Right atrium auricular region (tissue), 2 donors: ENCODE measurements at places on chromosomes 1 and 21. TPM values are rescaled to one million over a fixed set of nuclear protein-coding genes. Genes with fewer than 3 reads are reported as not detected.

DNA sequence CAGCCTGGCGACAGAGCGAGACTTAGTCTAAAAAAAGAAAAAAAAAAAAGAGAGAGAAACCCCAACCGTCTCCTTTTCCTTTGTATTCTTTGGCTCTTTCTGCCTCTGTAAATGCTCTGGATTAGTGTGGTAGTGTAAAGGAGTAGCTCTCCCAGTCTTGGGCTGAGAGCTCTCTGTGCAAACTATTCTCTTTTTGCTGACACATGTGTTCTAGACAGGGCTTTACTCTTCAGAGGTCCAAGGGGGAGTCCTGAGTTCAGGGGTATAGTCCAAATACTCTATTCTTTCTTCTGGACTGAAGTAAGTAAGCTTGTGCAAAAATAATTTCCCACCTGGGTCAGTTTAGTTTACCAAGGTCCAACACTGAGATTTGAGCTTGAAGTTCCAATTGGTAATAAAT lies 183.8 kb upstream of the KCNK2 start:
- DNase-seq, result no peak

DNA sequence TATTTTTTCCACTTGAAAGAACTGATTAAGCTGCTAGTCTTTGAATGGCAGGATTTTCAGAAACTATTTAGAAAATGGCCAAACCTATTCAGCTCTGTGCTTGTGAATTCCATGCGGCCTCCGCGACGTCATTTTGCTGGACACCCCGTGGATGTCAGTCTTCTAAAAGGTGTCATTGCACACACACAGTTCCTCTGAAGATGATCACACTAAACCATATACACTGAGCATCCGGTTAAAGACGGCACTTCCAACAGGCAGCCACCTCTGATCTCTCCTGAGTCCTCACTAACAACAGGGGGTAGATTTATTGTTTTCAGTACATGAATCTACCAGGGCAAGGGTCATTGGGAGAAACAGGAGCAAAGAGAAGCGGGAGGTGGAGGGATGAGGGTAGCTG lies 9.1 kb downstream of the CFAP74 start:
- no peak for DNase-seq

DNA sequence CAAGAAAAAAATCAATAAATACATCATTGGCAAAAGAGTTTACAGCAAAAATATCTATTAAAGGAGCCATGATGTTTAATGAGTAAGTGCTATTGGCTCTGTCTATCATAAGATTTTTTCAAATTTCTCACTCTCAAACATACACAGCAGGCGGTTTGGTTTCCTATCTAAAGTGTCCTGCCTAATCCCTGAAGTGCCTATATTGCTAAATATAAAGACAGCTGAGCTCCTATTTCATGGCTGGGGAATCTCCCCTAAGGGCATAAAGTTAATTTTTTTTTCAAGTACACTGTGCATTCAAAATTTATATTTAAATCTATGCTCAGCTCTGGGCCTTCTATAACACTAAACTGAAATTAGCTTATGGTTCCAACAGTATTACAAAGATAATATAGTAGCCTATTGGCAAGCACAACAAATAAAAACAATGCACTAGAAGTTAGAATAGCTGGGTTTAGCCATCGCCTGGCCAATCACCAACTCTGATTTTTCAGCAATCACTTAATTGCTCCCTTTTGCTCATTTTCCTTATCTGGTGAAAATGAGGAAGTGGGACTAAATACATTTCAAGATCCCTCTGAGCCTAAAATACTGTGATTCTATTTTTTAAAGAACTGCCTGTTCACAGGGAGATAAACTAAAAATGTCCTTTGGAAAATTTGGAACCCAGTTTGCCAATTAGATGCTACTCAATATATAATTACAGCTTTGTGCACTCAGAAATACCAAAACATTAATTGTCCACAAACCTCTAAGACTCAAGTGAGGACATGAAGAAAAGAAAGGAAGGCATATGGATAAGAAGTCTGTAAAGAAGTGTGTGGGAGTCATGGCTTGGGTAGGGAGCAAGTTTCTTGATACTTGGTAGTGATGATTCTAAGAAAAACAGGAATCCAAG lies 62.5 kb downstream of the WDR64 start:
- no peak for DNase-seq

Gene LEPROT
- total RNA-seq, result 42.7 TPM

Gene CCDC185
- total RNA-seq, result not detected

Gene EPHA2
- 17.5 TPM for total RNA-seq

- DNase-seq, result no peak
These were observed 23.3 kb downstream of the RPRD2 start for GRCh38 chr1:150387200-150387599.
